Skeletal muscle tissue (tissue), 5 donors: ENCODE measurements at places on chromosomes 6 and 20. TPM values are rescaled to one million over a fixed set of nuclear protein-coding genes. Genes with fewer than 3 reads are reported as not detected.

FOXQ1 gene
- total RNA-seq, result not detected

SLC52A3 gene
- not detected for total RNA-seq

OR2H2 gene
- total RNA-seq, result not detected

RAB44 gene
- total RNA-seq, result not detected

ARFGEF3 gene
- total RNA-seq, result 1.0 TPM

FAM209B gene
- not detected for total RNA-seq

TRIM40 gene
- total RNA-seq, result not detected

DLL1 gene
- 13.6 TPM for total RNA-seq

ALDH5A1 gene
- 5.2 TPM for total RNA-seq

GPLD1 gene
- 2.6 TPM for total RNA-seq

DEFB125 gene
- not detected for total RNA-seq
